Activated T-cell treated with anti-CD3 and anti-CD28 coated beads, Interleukin-2, amount 50 U/mL, for 72 hours (primary cell): ENCODE measurements at places on chromosomes 7 and 10. TPM values are rescaled to one million over a fixed set of nuclear protein-coding genes. Genes with fewer than 3 reads are reported as not detected.
A peak's percentile ranks its signal among the peaks of the same experiment; 100 is the strongest.

GRCh38 chr7:68258609-68259008, 1262.0 kb downstream of the TYW1 start:
- H3K27ac ChIP-seq = no peak overlapping the region

GRCh38 chr10:91745090-91745831, 53.0 kb upstream of the TNKS2 start:
- no peak for DNase-seq
- no peaks in the 10 kb centered on the region for H3K36me3 ChIP-seq
- H3K4me1 ChIP-seq = no peaks in the 10 kb centered on the region
- H3K4me3 ChIP-seq = no peak overlapping the region
- no peak overlapping the region for H3K27ac ChIP-seq

AHR gene
- total RNA-seq = 42.8 TPM

DNA sequence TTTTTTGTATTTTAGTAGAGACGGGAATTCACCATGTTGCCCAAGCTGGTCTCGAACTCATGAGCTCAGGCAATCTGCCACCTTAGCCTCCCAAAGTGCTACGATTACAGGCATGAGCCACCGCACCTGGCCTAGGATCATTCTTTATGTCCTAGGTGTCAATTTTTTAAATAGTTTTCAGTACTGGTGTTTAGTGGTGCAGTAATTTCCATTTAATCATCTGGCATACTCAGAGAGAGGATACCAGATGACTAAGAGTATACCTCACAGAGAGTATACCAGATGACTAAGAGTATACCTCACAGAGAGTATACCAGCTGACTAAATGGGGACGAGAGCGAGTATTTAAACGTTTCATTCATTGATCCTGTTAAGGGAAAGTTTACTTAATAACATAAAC, 37.3 kb upstream of the TMEM248 start:
- no peak for DNase-seq
- H3K4me3 ChIP-seq = no peak overlapping the region
- no peaks in the 10 kb centered on the region for H3K27me3 ChIP-seq

GRCh38 chr7:108406222-108406890, 49.9 kb downstream of the NRCAM start:
- peaks cover 6% of the 10 kb centered on the region for H3K4me1 ChIP-seq
- no peak for DNase-seq
- no peaks in the 10 kb centered on the region for H3K36me3 ChIP-seq
- H3K27me3 ChIP-seq = no peaks in the 10 kb centered on the region
- H3K4me3 ChIP-seq = no peak overlapping the region
- no peak overlapping the region for H3K27ac ChIP-seq

- DNase-seq = peak; percentile 45
- H3K4me3 ChIP-seq = peak overlapping the region; percentile 99
- peaks cover 53% of the 10 kb centered on the region for H3K27me3 ChIP-seq
These were observed 106.7 kb downstream of the SNX10 start for GRCh38 chr7:26398427-26398755.

KCNH2 gene
- 0.72 TPM for total RNA-seq

- H3K4me1 ChIP-seq = peaks cover 8% of the 10 kb centered on the region
- no peaks in the 10 kb centered on the region for H3K36me3 ChIP-seq
- H3K27ac ChIP-seq = no peak overlapping the region
These were observed 5.8 kb downstream of the FLNC start for GRCh38 chr7:128835790-128836641.

GRCh38 chr10:64617085-64617484, 1095.9 kb downstream of the REEP3 start:
- no peak for DNase-seq
- no peak overlapping the region for H3K4me3 ChIP-seq
- H3K27ac ChIP-seq = no peak overlapping the region

DNA sequence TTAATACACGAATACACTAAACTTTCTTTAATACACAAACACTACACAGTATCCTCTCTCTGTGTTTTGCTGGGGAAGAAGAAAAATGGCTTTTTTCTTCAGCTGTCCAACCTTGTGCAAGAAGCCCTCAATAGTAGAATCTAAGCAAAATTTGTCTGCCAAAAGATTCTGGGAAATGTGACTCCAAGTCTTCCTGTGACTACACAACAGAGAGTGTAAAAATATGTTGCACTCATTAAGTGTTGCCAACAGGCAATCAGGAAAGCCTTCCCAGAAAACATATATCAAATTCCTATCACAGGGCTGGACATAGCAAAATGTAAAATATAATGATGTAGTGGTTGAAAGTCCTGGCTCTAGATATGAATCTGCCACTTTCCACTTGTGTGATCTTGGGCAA, 825.1 kb upstream of the ZWINT start:
- DNase-seq = no peak
- no peaks in the 10 kb centered on the region for H3K36me3 ChIP-seq
- no peak overlapping the region for H3K27ac ChIP-seq
- no peaks in the 10 kb centered on the region for H3K27me3 ChIP-seq

GRCh38 chr10:52486840-52487611, 172.9 kb downstream of the DKK1 start:
- H3K4me1 ChIP-seq = no peaks in the 10 kb centered on the region
- no peak for DNase-seq
- H3K27ac ChIP-seq = no peak overlapping the region
- H3K27me3 ChIP-seq = no peaks in the 10 kb centered on the region
- no peak overlapping the region for H3K4me3 ChIP-seq

- H3K4me1 ChIP-seq = no peaks in the 10 kb centered on the region
- H3K27me3 ChIP-seq = no peaks in the 10 kb centered on the region
- no peak overlapping the region for H3K4me3 ChIP-seq
- no peaks in the 10 kb centered on the region for H3K36me3 ChIP-seq
- H3K27ac ChIP-seq = no peak overlapping the region
- no peak for DNase-seq
These were observed 18.5 kb downstream of the MYH16 start for GRCh38 chr7:99290980-99291607.

TAS2R5 gene
- total RNA-seq = 2.3 TPM

GIMAP8 gene
- total RNA-seq = 10.2 TPM

GRCh38 chr7:73811760-73812168, 19.0 kb upstream of the CLDN4 start:
- no peak overlapping the region for H3K4me3 ChIP-seq
- no peaks in the 10 kb centered on the region for H3K4me1 ChIP-seq
- no peaks in the 10 kb centered on the region for H3K36me3 ChIP-seq
- no peak overlapping the region for H3K27ac ChIP-seq
- DNase-seq = peak; percentile 67
- no peaks in the 10 kb centered on the region for H3K27me3 ChIP-seq

SAP25 gene
- 23.4 TPM for total RNA-seq

GRCh38 chr7:32140210-32140939, 70.2 kb upstream of the PDE1C start:
- H3K4me3 ChIP-seq = no peak overlapping the region
- H3K27ac ChIP-seq = no peak overlapping the region
- H3K27me3 ChIP-seq = no peaks in the 10 kb centered on the region
- no peaks in the 10 kb centered on the region for H3K36me3 ChIP-seq
- no peak for DNase-seq
- no peaks in the 10 kb centered on the region for H3K4me1 ChIP-seq

ACTR3C gene
- total RNA-seq = 13.0 TPM

AKR1D1 gene
- not detected for total RNA-seq

- no peak for DNase-seq
- H3K4me1 ChIP-seq = no peaks in the 10 kb centered on the region
- no peak overlapping the region for H3K4me3 ChIP-seq
- no peaks in the 10 kb centered on the region for H3K36me3 ChIP-seq
- H3K27ac ChIP-seq = no peak overlapping the region
These were observed 49.1 kb downstream of the DOCK4 start for GRCh38 chr7:112157072-112157471.

GRCh38 chr7:7732621-7733281, 14.3 kb upstream of the RPA3 start:
- DNase-seq = no peak
- no peak overlapping the region for H3K27ac ChIP-seq
- H3K36me3 ChIP-seq = no peaks in the 10 kb centered on the region

DNA sequence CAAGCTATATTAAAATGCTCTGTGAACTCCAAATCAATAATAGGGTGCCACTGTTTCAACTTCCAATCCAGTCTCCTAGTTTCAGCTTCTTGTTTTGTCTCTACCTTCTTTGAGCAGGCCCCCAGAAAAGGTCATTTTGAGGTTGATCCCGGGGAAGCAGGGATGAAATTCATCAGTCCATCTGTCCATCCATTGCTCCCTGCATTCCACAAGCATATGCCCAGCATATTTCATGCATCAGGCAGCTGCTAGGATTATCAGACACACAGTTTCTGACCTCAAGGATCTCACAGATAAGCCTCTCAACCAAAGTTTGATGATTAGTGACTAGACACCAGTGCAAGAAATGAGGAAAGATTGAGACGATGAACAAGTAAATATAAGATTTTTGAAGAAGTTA, 186.6 kb upstream of the PDE1C start:
- no peak overlapping the region for H3K4me3 ChIP-seq
- no peaks in the 10 kb centered on the region for H3K36me3 ChIP-seq
- DNase-seq = no peak
- H3K27me3 ChIP-seq = peaks cover 8% of the 10 kb centered on the region
- H3K4me1 ChIP-seq = no peaks in the 10 kb centered on the region

APBB1IP gene
- total RNA-seq = 44.1 TPM

GRCh38 chr7:151245360-151246101, 3.0 kb downstream of the SMARCD3 start:
- H3K4me1 ChIP-seq = peaks cover 41% of the 10 kb centered on the region
- no peaks in the 10 kb centered on the region for H3K36me3 ChIP-seq
- peak overlapping the region; percentile 84 for H3K4me3 ChIP-seq
- H3K27me3 ChIP-seq = peaks cover 46% of the 10 kb centered on the region

HOXA5 gene
- 0.14 TPM for total RNA-seq

DNA sequence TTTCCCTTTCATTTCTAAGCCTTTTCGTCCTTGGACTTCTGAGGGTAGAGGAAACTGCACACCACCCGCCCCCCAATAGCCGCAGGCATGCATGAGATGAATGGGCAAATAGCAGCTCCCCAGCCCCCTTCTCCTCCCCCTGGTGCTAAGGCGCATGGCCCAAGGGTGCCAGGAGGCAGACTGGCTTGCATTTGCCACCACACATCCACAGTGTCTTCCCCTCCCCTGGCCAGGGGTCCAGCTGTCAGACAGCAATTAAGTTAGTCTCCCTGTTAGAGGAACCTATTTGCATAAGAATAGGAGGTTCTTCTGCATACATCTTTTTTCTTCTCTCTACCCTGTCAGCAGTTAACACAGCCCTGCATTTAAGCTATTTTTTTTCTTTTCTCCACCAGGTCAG, 20.2 kb downstream of the TOMM7 start:
- H3K36me3 ChIP-seq = no peaks in the 10 kb centered on the region
- no peak for DNase-seq
- peaks cover 9% of the 10 kb centered on the region for H3K27me3 ChIP-seq
- H3K4me1 ChIP-seq = no peaks in the 10 kb centered on the region
- no peak overlapping the region for H3K27ac ChIP-seq
